ENCODE measurements at places on chromosomes 2 and 18.

GRCh38 chr2:42949125-42949524, 156.7 kb upstream of the HAAO start:
- peak; percentile 98 for DNase-seq

- DNase-seq, result no peak
These were observed 4.2 kb upstream of the SERPINB4 start for GRCh38 chr18:63648241-63648640.

GRCh38 chr2:43207553-43208300, 18.7 kb downstream of the ZFP36L2 start:
- no peak for DNase-seq

- DNase-seq, result no peak
These were observed 3.1 kb upstream of the SEH1L start for GRCh38 chr18:12944709-12945108.

- DNase-seq, result no peak
These were observed 275.2 kb downstream of the ASXL3 start for GRCh38 chr18:33853187-33853586.

DNA sequence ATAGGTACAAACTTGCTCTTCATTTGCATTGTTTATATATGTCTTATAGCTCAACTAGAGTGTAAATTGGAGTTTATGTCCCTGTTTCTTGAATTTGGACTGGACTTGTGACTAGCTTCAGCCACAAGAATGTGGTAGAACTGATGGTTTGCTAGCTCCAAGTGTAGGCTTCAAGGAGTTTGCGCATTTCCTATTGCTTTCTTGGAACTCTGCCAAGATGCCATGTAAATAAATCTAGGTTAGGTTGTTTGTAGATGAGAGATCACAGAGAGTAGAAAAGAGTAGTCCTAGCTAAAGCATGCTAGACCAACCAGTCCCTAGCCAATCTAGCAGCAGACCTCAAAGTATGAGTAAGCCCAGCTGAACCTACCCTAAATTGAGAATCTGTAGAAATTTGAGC, 183.0 kb upstream of the CYP26B1 start:
- DNase-seq, result no peak

- DNase-seq, result no peak
These were observed 46.4 kb upstream of the CXCR4 start for GRCh38 chr2:136164280-136164776.

DNA sequence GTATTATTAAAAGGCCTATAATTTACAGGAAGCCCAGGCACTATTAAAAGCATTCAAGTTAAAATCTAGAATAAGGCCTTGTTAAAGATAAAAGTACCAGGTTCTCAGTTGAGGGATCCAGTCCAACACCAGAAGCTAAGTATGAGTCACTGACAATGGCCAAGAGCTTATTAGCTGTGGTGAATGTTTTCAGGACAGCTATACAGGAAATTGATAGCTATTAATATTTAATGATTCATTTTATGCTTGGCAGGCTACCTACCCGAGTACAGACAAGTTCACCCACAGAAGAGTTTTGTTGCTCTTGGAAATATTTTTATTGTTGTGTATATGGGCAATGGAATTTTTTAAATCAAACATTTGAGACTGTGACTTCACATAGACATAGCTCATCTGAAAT, 729.6 kb upstream of the ZNF804A start:
- DNase-seq, result no peak

DNA sequence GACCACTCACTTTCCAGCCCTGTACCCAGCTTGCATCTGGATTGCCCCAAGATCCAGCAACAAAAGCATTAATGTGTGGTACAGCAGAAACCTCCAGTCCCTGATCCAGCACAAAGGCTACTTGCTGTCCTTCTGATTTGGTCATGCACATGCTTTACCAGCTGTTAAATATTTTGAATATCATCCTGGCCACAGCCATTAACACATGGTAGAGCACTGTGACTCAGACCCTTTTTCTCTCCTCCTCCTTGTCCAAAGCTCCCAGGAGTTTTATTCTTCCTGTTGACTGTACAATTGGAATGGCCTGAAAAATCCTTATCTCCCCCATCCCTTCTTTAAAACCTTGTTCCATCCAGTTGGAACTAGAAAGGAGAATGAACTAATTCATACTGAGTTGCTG, 419.7 kb upstream of the TNP1 start:
- no peak for DNase-seq

DNA sequence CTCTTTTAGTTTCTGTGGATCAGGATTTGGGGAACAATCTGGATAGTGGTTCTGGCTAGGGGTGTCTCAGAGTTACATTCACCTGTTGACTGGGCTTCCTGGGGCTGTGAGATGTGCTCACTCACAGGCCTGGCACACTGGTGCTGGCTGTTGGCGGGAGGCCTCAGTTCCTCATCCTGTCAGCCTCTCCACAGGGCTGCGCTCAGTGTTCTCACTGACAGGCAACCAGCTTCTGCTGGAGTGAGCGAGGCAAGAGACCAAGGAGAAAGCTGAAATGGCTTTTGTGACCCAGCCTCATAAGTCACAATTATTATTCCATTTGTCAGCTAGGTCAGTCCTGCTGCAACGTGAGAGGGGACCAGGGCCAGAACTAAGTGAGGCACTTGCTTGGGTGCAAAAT, 180.6 kb upstream of the GLI2 start:
- DNase-seq, result no peak

Measured in GF-D8 (cell line).